ENCODE measurements at places on chromosomes 11 and 22. TPM values are rescaled to one million over a fixed set of nuclear protein-coding genes. Genes with fewer than 3 reads are reported as not detected.

The LUZP2 gene
- 0.23 TPM for total RNA-seq

The TCN1 gene
- total RNA-seq, result not detected

The SMTNL1 gene
- not detected for total RNA-seq

The OOSP3 gene
- not detected for total RNA-seq

The CTSF gene
- 37.0 TPM for total RNA-seq

The CASP5 gene
- 1.9 TPM for total RNA-seq

The KCNQ1OT1 gene
- 2.0 TPM for total RNA-seq

The ACTN3 gene
- total RNA-seq, result not detected

The RPUSD4 gene
- total RNA-seq, result 21.6 TPM

The ZNF202 gene
- total RNA-seq, result 9.6 TPM

The MUC6 gene
- not detected for total RNA-seq

DNA sequence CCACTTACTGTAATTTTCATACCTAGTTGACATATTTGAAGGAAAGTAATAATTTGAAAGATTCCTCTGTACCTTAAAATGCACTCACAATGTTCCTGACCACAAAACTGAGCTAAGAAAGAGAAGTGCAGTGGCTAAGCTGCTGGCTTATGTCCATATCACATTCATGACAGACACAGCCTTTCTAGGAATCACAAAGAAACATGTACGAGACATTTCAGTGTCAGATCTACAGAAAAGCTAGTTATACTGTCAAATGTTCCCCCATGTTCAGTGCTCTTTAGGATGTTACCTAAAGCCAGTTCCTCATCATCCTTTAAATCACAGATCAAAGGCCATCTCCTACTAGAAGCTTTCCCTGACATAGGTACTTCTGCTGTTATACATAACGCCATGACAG lies 142.2 kb upstream of the C11orf58 start:
- DNase-seq, result no peak

DNA sequence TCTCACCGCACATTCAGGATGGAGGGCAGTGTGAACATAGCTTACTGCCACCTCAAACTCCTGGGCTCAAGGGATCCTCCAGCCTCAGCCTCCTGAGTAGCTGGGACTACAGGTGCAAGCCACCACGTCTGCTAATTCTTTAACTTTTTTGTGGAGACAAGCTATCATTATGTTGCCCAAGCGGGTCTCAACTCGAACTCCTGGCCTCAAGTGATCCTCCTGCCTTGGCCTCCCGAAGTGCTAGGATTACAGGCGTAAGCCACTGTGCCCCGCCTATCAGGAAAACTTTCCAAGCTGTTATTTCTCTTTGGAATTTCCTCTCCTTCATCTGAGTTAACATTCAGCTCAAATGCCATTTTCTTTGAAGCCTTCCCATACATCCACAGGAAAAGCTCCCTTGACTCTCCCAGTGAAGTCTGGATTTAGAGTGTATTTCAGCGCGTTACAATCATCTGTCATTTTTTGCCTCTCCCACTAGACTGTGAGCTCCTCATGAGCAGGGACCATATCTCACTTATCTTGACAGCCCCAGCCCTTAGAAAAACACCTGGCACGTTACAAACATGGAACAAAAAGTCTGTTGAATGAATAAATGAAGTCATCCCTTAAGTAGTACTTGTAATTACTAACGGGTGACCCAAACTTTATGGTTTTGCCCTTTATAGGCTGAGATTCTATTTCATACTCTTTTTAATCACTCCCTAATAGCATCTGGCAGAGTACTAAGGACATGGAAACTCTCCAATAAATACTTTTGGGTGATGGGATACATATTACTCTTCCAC lies 2.2 kb downstream of the MRTFA start:
- DNase-seq, result no peak

DNA sequence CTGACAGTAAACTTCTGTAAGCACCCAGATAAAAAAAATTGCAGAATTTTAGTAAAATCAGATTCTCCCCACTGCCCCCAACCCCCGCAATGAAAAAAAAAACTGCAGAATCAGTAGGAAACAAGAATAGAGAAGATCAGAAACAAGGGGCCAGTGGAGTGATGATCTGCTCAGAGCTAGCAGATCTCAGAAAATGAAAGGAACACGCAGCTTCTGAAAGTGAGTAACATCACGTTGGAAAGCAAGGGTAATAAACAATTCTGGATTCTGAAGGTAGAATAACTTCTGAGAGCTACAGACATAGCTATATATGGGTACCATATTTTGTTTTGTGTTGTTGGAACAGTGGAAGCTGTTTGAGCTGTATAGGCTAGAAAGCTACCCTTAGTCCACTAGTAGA lies 23.2 kb downstream of the ACAT1 start:
- DNase-seq, result no peak

DNA sequence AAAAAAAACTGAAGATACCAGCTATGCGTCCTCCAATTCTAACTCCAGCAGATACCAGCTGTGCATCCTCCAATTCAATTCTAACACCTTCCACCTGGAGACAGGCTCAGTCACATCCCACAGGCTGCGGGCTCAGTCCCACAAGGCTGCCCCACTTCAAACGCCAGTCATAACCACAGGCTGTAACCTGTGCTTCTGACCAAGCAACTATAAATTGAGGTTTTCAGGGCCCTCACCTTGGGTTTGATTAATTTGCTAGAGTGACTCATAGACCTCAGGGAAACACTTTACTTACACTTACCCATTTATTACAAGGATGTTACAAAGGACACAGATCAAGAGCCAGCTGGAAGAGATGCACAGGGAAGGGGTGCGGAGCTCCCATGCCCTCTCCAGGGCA lies 32.4 kb upstream of the MSANTD2 start:
- DNase-seq, result no peak

DNA sequence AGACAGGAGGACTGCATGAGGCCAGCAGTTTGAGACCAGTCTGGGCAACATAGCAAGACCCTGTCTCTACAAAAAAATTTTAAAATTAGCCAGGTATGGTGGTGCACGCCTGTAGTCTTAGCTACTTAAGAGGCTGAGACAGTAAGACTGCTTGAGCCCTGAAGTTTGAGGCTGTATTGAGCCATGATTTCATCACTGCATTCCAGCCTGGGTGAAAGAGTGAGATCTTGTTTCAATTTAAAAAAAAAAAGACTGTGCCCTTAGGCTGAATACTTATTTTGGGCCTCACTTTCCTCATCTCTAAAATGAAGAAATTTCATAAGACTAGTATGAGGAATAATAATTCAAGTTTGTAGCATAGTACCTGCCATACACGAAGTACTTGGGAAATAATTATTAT lies 6.9 kb downstream of the AQP11 start:
- no peak for DNase-seq

- no peak for DNase-seq
These were observed 106.4 kb downstream of the BRD1 start for GRCh38 chr22:49721211-49721763.

- DNase-seq, result no peak
These were observed 480 bp upstream of the SMARCB1 start for GRCh38 chr22:23786261-23786710.

DNA sequence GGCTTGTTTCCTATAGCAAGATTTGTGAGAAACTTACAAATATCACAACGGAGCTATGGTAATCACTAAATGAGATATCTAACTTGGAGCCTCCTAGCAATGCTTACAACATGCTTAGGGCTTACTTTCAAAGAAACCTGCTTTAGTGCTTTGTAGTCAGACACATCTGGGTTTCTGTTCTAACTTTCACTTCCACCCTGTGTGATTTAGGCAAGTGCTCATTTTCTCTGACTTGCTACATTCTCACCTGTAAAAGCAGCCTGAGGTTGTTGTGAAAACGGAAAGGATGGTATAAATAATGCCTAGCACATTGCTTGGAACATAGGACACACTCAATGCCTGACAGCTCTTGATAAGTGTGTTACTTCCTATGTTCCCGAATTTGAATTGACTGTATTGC lies 45.6 kb downstream of the LRRC4C start:
- DNase-seq, result no peak

DNA sequence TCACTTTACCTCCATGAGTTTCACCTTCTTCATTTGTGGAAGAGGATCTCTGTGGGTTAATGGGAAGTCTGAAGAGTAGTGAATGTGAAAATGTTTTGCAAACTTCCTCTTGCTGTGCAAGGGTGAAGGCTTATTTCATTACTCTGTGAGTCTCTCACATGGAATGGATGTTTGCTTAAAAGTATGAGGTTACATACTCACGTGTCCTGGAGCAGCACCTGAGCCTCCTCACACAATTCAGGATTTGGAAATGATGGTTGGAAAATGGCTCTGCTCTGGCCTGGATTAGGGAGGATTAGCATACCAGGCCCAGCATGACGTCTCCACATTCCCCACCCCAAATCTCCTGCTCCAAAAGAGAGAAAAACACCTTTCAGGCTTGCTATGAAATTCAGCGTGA lies 4.8 kb downstream of the GRAMD1B start:
- DNase-seq, result no peak

- DNase-seq, result no peak
These were observed 14.6 kb downstream of the FAM83F start for GRCh38 chr22:40009292-40009774.

- DNase-seq, result no peak
These were observed 5.2 kb upstream of the PRR33 start for GRCh38 chr11:1896923-1897322.

DNA sequence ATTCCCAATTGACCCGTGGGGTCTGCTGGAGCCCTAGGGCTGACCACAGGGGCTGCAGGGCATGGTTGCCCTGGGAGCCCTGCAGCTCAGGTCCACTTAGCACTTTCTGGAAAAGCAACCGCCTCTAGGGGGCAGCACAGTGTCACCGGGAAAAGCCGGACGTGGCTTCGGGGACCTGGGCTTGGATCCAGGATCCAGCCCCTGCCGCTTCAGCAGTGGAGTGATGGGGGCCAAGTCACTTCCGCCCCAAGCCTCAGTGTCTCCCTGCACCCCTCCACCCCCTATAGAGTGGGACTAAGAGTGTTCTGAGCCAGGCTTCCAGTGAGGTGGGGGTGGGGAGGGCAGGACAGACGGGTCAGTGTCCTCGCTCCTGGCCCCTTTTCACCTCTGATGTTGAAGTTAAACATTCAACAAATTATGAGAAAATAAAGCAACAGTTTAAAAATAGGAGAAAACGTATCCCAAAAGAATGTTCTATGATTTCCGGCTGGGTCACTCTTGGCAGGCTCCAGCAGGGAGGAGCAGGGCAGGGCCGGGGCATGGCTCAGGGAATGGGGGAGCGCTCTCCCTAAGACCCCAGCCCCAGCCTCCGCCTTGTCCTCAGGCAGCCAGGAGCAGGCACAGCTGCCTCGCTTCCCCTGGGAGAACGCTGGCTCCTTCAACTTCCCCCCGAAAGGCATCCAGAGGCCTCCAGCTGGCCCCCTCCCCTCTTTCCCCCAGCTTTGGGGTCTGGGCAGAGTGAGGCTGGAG lies 96.5 kb upstream of the FGF3 start:
- peak; percentile 82 for DNase-seq

GRCh38 chr22:33426451-33426850 lies 368.3 kb upstream of the SYN3 start:
- no peak for DNase-seq

DNA sequence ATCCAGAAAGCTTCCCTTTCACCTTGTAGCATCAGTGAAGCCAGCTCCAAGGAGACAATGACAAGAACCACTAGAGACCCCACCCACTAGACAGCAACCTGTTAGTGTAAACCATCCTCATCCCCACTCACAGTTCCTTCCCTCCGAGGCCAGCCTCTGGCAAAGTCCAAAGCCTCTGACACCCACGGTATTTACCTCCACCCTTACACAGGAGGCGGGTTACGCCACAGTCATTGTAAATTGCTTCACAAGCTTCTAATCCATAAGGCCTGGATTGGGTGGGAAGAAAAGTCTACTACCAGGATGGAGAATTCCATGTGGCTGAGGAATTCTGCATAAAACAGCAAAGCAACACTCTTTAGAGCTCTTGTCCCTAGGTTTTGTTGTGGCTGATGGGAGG lies 287.4 kb downstream of the BUD13 start:
- DNase-seq, result no peak

- DNase-seq, result peak; percentile 86
These were observed 1.8 kb upstream of the DUSP8 start for GRCh38 chr11:1573903-1574237.

DNA sequence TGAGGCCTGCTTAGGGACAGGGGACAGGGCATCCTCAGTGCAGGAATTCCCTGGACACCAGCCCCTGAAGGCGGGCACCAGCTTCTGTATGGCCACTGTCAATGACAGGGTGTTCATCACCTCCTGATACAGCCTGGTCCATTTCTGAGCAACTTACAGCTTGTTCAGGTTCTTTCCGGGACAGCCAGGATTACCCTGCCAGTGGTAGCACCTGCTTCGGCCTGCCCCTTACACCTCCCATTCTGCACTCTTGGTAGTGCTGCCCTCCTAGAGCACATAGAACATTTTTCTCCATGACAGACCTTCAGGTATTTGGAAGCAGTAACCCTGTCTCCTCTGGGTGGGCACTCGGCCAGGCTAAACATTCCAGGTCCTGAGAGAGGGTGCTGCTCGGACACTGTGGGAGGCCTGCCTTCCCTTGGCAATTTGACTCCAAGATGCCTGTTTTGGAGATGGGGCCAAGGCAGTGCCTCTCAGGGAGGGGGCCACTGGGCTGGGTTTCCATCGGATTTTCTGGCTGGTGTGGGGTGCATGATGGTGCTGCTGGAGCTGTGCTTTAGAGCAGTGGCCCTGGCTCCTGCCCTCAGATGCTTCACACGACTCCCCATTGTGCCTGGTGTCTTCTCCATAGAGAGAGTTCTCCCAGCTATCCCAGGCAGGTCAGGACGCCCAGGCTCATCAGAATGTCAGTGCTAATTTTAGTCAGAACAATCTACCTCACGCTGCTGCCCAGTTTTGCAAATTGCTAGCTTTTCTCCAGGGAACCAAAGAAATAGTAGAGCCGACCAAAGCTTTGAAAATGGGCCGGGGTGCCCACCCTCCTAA lies 1.2 kb downstream of the GAL3ST3 start:
- DNase-seq, result no peak

- no peak for DNase-seq
These were observed 78.7 kb downstream of the HORMAD2 start for GRCh38 chr22:30158744-30159500.

- peak; percentile 82 for DNase-seq
These were observed 17.9 kb downstream of the SEC14L3 start for GRCh38 chr22:30453731-30454510.

DNA sequence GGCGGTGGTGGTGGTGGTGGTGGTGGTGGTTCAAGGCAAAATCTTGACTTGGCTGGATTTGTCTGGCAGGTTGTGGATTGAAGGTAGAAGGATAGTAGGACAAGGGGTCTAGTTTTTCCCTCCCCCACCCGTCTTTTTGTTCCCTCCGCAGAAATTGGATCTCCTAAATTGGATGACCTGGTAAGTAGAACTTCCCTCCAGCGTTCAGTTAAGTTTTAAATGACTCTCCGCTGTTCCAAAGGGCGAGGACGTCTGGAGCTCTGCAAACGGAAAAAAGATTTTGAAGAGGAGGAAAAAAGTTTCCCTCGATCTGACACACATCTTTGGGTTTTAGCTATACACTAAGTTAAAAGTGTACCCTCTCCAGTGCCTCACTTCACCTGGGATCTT lies 422 bp upstream of the LGR4 start:
- DNase-seq, result no peak
